Activated T-helper 17 cell treated with anti-CD3 and anti-CD28 coated beads, Interleukin-2, amount 50 U/mL, for 72 hours (primary cell): ENCODE measurements at places on chromosomes 5 and 9.

DNA sequence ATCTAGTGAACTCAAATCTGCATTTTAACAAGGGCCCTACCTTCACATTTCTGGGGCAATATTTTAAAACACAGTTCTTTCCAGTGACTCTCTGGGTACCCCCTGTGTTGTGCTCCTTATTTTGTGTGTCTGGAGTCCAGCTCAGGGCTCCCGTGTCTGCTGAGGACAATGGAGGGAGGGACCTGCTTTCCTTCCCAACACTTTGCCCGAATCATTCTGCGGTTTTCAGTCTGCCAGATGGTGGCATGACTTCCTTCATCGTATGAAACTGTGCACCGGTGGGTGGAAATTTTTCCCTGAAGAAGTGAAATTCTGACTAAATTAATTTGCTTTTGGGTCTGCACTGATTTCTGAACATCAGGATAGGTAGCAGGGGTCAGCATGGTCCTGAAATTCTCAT, 153.6 kb upstream of the CD180 start:
- ATAC-seq = peak; percentile 19

DNA sequence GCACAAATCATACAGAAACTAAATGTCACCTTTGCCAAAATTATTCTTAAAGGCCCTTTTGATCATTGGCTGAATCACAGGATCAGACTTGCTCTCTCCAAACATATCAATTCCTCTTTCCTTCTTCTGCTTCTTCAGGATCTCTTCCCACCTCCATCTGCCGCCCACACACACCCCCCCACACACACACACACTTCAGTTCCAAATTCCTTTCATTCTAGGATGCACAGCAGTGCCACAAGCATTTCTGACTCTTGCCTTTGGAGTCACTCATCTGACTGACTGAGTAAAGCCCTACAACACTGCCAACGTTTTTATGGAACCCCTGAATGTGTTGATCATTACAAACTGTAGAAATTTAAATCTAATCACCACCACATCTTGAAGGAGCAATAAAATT, 22.9 kb downstream of the DNAH5 start:
- ATAC-seq = no peak

- ATAC-seq = no peak
These were observed 83.0 kb upstream of the GLIS3 start for GRCh38 chr9:4382722-4383317.

DNA sequence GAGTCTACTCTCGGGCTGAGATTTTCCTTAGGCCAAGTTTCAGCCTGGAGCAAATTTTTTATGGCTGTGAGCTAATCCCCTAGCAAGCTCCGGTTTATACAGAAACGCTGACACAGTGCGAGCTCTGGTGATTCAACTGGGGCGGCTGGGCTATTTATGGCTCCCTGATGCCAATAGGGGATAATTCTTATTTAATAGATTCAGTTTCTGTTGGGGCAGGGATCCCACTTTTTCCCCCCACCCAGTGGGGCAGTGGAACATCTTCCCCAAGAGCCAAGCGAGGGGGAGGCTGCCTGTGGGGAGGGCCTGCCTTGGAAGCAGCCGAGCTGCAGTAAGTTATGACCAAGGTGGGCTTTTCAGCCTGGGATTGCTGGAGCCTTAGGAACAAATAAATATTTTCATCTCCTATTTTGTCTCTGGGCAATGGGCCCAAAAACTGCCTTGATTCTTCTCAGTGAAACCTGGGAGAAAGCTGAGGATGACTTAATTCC, 129.1 kb downstream of the MACROH2A1 start:
- no peak for ATAC-seq

DNA sequence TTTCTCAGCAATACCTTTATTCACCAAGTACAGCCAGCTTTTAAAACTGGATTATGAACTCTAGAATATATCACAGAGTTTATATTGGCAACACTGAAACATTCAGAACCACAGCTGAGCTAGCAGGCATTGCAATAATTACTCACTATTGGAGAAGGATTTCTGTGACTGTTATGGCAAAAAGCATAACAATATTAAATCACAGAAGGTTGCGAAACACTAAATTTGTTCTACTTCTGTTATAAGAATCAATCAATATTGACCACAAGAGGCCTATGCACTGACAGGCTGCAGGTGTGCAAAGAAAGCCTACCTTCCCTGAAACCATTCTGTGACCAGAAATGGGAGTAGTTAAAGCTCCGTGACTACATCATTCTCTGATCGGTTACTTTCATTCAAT, 59.2 kb downstream of the AP3B1 start:
- no peak for ATAC-seq

DNA sequence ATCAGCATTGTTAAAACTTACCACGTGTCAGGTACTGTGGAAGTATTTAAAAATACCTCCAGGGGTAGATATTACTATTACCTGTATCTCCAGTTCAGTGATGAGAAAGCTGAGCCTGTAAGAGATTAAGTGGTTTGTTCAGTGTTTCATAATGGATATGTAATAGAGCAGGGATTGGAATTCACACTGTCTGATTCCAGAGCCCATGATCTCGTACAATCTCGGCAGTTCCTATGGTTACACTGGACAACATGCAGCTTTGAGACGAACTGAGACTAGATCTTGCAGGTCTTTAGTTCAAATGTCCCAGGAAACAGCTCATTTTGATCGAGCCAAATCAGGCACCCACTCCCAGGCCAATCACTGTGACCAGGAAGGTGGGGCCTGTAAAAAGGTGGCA, 8.8 kb upstream of the RASGRF2 start:
- no peak for ATAC-seq
